ENCODE measurements at places on chromosomes 2 and 18.

DNA sequence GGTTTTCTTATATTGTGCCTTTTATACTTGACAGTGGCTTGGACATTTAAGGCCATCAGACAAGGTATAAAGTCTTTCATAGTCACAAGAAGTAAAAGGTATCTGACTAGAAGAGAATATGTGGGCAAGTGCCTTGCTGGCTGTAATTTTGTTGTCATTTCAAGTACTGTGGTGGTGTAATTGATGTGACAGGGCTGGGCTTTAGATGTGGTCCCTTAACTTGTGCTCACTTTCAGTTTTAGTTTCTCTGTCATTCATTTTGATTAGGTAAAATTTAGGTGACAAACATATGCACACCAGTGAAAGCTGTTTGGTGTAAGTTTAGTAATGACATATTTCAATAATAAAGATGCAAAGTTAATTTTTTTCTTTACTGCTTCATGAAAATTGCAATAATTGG is 31.2 kb upstream of the TBR1 start:
- no peak for DNase-seq

- no peak for DNase-seq
These were observed 10.3 kb downstream of the DNAH6 start for GRCh38 chr2:84526562-84526961.

DNA sequence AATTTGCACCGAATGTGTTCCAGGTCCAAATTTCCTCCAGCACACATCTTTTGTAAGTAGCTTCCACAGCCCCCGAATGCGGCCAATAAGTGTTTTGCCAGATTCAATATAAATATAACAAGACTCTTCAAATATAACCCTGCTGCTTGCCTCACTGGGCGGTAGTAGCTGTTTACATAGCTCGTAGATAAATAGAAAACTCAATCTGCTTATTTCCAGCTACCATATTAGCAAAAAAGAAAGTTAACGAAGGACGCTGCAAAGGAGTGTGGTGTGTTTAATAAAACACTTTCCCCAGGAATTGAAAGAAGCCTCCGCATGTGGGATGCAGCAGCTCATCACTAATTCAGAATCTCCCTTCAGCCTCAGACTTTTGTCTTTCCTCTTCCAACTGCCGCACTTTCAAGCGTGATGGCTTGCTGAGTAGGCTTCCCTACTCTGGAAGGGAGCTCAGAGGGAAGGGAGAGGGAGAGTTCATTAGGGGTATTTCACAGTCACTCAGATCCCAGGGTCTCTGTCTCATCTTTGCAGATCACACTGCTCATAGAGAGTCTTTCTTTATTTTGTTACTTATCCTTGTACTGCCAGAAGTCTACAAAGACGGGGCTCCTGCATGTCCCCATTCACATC is 367.0 kb downstream of the RND3 start:
- DNase-seq: no peak

DNA sequence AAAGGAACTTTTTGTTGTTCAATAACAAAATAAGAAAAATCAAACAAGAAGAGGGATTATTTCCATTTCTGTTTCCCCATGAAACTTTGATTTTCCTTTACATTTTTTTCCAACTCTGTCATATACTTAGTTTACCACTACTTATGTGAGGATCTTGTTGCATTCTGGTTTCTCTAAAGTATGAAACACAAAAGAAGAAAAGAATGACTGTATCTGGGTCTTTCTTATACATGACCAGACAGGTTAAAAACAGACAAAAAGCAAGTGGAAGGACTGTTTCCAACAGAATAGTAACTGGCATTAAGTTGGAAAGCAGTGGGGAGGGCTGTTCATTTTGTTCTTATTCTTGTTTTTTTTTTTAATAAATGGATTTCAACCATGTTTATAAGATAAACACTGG is 1207.8 kb upstream of the FAM98A start:
- no peak for DNase-seq

- no peak for DNase-seq
These were observed 129.1 kb downstream of the SPTBN1 start for GRCh38 chr2:54585136-54585733.

- no peak for DNase-seq
These were observed 17.2 kb upstream of the KLHL29 start for GRCh38 chr2:23367760-23368159.

GRCh38 chr18:13934676-13935075 is 19.3 kb upstream of the MC2R start:
- DNase-seq: no peak

Data from NCI-H2081 (cell line).